ENCODE measurements at places on chromosomes 4 and X.

DNA sequence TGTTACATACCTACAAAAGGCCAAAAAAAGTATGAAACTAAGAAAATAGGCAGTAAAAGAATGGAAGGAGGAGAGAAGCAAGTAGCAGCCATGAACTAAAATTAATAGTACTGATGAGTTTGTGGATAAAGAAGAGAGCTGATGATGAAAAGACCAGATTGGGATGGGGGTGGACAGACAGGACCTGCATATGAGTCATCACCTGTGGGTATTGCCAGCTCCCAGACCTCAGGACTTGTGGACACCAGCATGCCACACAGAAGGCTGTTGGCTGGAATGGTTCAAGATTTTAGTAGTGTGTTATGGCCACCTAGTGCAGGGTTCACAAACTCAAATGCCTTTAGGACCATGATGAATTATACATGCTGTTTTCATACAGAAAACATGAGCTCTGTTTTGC, 58.9 kb downstream of the ARX start:
- DNase-seq: no peak

GRCh38 chr4:2819244-2820215, 24.1 kb upstream of the ADD1 start:
- DNase-seq: no peak

- no peak for DNase-seq
Observed at GRCh38 chr4:7402526-7402925, 32.2 kb downstream of the PSAPL1 start.

DNA sequence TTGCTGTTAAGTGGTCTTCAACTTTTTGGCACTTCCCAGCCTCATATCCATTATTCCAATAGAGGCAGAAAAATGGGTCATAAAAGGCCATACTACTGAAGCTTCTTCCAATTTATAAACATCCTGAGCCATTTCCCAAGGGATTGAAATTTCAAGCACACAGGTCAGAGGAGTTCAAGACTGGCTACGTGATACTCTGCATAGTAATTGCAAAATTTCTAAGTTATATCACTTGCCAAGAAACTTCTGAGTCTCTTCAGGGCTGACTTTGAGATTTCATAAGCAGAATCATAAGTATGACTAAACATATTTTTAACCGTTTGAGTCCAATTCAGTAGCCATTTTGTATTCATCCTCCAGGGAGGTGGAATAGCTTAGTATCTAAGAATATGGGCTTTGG, 75.6 kb upstream of the RXFP1 start:
- DNase-seq: no peak

- DNase-seq: peak; percentile 25
Observed at GRCh38 chrX:24498975-24499374, 33.9 kb downstream of the PDK3 start.

DNA sequence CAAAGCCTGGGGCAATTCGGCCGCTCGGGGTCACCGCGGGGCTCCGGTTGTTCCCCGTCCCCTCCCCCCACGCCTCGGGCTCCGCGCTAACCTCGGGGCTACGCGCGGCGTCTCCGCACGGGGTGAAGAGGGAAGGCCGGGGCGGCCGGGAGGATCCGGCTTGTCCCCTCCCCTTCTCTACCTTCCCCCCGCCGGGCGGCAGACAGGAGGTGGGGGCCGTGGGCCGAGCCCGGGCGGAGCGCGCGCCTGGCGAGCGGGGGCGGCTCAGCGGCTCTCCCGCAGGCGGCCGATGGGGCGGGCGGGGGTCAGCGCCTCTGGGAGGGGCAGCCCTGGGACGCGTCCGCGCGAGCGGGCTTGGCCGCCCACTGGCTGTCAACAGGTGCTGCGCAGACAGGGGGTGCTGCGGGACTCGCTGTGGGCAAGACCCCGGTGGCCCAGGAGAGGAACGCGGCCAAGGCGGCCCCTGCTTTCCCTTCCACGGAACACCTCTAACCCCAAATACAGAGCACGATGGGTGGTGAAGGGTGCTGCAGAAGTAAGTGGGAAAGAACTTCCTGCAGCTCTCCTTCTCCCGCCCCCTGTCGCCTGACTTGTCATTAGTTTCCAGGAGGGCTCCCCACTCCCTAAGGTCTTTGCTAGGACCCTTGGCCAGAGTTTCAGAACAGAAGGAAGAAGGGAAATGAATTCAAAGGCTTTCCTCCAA, at the start of gene PDGFC:
Gene PDGFC (minus strand): TSS at position 124 of the 703 bp plus-strand sequence. CDS start 896 bp downstream, outside the sequence.
- DNase-seq: peak; percentile 94

GRCh38 chrX:18348047-18348446, 6.4 kb downstream of the SCML2 start:
- DNase-seq: no peak

- no peak for DNase-seq
Observed at GRCh38 chr4:105755375-105755774, 46.8 kb downstream of the GSTCD start.

DNA sequence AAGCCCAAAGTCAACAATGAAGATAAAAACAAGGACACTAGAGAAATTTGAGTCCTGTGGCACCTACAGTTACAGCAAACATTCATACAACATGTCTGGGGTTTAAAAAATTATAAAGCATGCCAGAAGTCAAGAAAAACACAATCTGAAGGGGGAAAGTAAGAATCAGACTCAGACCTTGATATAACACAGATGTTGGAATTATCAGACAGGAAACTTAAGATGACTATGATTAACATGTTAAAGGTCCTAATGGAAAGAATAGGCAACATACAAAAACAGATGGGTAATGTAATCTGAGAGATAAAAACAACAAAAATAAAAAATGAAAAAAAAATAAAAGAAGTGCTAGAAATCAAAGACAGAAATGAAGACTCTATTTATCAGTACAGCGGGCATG, 446.5 kb downstream of the SPRY1 start:
- no peak for DNase-seq

DNA sequence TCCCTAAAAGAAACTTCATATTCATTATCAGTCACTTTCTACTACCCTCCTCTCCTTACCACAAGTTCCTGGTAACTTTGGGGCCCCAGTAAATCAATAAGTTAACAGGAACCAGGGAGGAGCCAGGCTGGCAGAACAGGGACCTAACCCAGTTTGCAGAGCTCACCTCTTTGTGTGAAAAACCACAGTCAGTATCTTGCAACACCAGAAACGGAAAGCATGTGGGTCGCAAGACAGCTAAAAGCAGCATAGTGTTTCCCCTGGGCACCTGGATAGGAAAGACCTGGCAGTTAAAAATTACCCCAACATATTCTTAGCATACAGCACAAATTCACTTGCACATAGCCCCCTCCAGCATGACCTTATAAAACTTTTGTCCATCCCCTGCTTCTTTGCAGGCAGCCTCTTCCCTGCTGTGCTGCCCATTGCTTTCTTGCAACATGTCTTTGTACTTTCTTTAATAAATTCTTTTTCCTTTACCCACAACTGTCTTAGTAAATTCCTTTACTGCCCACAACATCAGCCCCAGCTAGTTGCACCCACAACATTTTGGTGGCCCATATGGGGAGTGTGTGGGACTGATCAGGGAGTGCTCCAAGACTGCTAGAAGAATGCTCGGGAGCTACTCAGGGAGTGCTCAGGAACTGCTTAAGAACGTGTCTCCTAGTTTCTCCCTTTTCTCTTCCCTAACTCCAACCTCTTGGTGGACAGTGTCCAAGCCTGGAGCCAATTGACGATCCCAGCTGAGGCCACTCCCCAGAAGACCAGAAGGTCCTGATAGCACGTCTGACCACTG, 83.4 kb downstream of the MSN start:
- no peak for DNase-seq

- no peak for DNase-seq
Observed at GRCh38 chr4:48804584-48805301, 24.7 kb upstream of the FRYL start.

- DNase-seq: peak; percentile 7
Observed at GRCh38 chr4:14877246-14878225, 124.7 kb upstream of the CPEB2 start.

- peak; percentile 95 for DNase-seq
Observed at GRCh38 chr4:74932832-74933561, at the start of gene PARM1. Gene PARM1 (plus strand): TSS chr4:74933116. CDS start chr4:74933328, 212 bp downstream.

GRCh38 chrX:23637187-23637586, 30.1 kb upstream of the PRDX4 start:
- no peak for DNase-seq

DNA sequence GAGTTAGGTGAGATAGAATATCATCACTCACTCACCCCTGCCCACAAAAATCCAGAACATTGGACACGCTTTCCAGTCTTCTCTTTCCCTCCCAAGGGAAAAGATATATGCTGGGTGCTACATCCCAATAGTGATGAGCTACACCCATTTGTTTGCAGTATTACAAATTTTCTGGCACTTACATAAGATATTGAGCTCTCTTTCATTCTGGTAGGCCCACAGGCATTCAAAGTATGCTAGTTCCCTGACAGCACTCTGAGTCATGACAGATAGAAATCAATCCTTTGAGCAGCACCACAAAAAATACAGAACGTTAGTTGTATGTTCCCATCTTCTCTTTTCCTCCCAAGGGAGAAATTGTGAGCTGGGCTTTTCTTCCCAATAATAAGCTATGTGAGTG, 477.6 kb upstream of the GRID2 start:
- DNase-seq: no peak

GRCh38 chrX:10854594-10854993, 234.2 kb upstream of the MID1 start:
- DNase-seq: no peak

- DNase-seq: no peak
Observed at GRCh38 chr4:153787061-153787560, 1.8 kb downstream of the SFRP2 start.
